ENCODE measurements at places on chromosomes 7 and 10.

DNA sequence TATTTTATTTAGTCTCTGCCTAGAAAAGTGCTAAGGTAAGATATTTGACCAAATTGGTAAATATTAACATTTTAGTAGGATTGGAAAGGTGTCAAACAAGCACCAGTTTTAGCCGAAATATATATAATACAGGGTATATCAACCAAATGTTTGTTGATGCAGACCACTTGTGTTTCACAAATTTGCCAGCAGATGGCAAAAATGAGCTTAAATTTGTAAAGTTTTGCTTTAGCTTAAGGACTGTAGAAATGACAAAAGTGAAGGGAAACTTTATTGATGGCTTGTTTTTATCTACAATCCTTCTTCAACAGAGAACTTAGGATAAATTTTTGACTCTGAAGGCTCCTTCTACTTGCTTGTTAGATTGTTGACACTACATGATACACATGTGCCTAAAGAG, 4.8 kb upstream of the POLR1F start:
- peak; percentile 50 for DNase-seq

- no peak for DNase-seq
Observed at GRCh38 chr10:70358446-70358845, 24.0 kb downstream of the LRRC20 start.

- peak; percentile 85 for DNase-seq
Observed at GRCh38 chr7:130932088-130932487, 198.1 kb upstream of the KLF14 start.

GRCh38 chr10:10935032-10935431, 82.6 kb upstream of the CELF2 start:
- no peak for DNase-seq

- DNase-seq, result no peak
Observed at GRCh38 chr10:104947314-104947713, 306.2 kb downstream of the SORCS3 start.

- DNase-seq, result no peak
Observed at GRCh38 chr10:66795866-66796265, 130.0 kb upstream of the LRRTM3 start.

DNA sequence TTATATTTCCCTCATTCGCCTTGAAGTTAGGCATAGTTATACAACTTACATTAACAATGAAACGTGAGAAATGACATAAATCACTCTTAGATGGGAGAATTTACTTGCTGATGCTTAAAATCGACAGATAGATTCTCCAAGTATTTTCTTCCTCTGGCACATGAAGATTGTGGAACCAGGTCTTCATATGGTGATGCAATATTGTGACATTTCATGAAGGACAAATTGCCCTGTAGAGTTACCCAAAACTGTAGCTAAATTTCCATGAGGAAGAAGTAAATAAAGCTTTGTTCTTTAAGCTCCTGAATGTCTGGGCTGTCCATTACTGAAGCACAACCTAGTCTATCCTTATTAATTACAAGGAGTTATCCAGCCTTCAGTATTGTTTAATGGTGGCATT, 353.1 kb downstream of the THSD7A start:
- no peak for DNase-seq

- no peak for DNase-seq
Observed at GRCh38 chr7:158830211-158830723, 958 bp upstream of the ESYT2 start.

DNA sequence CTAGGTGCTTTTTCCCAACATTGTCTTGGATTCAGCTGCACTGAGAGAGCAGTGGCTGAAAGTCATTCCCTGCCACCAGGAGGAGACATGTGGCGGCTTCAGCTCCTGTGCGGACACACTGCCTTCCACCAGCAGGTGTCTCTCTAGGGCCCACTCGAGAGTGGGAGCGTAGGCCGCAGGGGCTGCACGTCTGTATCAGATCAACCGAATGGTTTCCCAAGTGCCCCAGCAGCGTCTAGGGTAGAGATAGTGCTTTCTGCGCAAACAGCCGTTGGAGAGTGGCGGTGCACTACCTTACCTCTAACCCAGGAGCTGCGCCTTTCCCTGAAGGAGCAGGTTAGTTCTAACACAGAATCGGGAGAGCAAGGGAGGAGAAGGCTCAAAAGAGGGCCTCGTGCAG, 31.7 kb downstream of the PAPOLB start:
- peak; percentile 24 for DNase-seq

- peak; percentile 32 for DNase-seq
Observed at GRCh38 chr7:36986948-36987724, 262.8 kb upstream of the AOAH start.

- DNase-seq, result no peak
Observed at GRCh38 chr10:70601746-70602145, 795 bp downstream of the PRF1 start.

DNA sequence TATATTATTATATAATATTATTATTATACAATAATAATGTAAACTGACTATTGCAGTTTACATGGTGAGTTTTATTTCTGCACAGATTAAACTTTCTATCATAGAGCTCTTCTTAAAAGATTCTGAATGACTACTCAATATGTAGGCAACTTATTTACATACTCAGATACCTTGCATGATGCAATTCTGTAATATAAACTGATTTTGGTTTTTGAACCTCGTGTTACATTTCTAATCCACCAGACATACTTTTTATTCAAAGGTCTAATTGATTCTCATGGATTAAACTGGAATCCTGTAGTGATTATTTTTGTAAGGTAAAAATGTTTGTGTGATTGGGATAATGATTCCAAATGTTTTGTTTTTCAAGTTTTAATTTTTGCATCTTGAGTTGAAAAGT, 19.9 kb downstream of the SLC26A4 start:
- no peak for DNase-seq

- DNase-seq, result no peak
Observed at GRCh38 chr10:116769368-116769767, 27.0 kb upstream of the HSPA12A start.

GRCh38 chr7:44145479-44145968, 4.4 kb upstream of the MYL7 start:
- DNase-seq, result no peak
